Activated CD4-positive, alpha-beta T cell treated with anti-CD3 and anti-CD28 coated beads, Interleukin-2, amount 50 U/mL, for 4 hours (primary cell): ENCODE measurements at places on chromosomes 7 and 10.

DNA sequence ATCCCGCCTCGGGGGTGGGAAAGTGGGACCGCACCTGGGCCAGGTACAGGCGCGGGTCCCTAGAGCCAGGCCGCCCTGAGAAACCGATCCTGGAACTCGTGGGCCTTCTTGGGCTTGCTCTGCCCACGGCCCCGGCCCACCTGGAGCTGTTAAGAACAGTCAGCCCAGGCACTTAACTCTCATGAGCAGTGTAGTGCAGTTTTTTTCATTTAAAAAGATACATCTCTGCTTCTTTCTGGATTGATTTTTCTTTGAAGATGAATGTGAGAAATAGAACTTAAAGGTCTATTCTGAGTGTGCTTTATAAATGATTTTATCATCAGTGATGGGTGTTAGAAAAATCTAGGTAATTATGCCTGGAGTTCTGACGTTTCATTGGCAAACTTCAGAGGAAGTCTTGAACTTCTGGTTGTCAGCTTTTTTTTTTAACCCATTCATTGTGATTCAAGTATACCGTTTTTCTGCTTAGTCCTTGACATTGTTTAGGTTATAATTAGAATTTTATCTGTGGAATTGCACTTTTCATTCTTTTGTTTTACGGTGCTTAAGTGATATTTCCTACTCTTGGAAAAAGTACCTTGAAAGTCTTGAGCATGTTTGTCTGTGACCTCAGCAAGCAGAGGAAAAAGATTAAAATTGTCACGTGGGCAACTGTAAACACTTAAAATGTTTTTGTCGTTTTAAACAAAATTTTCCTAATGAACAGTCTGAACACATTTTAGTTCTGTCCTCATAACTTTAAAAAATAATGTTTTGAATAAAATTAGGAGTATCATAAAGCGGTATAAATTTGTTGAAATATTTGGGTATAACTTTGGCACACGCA, 906 bp downstream of the CDK1 start:
- DNase-seq = no peak

- no peak for DNase-seq
Observed at GRCh38 chr10:53909791-53910190, 891.2 kb downstream of the PCDH15 start.

GRCh38 chr7:104363355-104363754, 35.0 kb downstream of the LHFPL3 start:
- DNase-seq = no peak

DNA sequence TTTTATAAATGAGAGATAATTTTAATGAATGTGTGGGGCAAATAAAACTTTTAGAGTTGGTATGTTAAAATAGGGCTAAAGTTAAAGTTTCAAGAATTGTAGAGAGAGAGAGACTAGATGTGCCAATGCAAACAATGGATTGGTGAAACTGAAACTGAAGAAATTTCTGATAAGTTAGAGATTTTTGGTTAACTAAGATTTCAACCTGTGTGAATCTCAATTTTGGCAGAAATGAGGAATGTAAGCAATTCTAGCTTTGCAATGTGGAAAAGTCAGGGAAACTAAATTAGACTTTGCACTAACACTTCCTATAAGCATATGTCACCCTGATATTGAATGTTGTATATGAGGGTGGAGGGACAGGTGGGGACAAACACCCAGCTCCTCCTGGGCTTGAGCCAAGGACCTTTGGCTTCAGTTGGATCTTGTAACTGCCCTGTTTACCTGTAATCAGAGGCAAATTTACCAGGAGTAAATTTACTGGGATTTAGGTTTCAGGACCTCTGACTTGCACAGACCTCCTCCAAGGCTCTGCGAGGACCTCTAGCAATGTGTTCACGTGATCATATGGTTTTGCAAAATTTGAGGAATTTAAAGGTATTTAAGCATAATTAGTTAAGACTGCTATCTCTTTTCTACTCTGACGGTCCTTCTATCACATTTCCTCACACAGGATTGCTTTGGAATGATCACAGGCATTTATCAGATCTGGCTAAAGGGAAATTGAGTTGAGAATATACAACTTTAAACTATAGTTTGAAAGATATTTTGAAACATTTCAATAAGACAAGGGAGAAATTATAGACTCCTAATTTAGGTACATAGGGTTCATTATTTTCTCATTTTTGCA, 33.1 kb upstream of the RPA3 start:
- no peak for DNase-seq

DNA sequence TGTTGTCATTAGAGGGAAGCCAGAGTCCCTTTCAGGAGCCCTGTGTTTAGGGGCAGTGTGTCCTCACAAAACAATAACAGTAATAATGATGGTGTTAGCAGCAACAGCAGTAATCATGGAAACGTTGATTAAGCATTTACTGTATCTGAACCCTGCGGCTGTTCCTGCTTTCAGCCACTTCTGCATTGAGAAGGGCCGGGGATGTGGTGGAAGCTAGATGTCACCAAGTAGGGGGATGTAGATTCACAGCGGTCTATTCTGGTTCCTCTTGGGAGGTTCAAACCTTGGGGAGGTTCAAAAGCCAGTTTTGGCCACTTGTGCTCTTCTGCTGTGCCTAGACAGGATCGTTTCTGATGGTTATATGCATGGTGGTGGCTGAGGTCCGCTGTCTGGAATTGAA, 44.8 kb downstream of the PRPF18 start:
- no peak for DNase-seq

DNA sequence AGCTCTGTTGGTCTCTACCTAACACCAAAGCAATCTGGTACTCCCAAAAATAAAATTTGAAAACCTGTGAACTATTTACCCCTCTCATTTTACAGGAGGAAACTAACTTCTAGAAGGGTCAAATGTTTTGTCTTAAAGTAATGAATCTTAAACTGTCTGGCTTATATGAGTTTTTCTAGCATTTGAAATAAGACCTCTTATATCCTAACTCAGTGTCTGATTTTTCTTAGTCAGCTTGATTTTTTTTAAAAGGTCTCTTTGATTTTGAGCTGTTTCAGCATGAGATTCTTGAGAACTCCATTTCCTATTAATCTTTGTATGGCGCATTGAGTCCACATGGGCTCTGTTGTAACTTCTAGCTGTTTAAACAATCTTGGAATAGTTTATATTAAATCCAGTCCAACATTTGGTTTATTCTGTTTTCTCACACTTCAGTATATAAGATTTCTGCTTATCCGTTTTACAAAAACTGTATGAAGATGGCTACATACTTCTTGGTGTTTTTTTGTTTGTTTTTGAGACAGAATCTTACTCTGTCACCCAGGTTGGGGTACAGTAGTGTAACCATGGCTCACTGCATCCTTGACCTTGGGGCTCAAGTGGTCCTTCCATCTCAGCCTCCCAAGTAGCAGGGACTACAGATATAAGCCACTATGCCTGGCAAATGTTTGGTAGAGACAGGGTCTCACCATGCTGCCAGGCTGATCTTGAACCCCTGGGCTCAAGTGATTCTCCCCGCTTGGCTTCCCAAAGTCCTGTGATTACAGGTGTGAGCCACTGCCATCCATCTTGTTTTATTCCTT, 91.1 kb downstream of the PPP1R9A start:
- no peak for DNase-seq

DNA sequence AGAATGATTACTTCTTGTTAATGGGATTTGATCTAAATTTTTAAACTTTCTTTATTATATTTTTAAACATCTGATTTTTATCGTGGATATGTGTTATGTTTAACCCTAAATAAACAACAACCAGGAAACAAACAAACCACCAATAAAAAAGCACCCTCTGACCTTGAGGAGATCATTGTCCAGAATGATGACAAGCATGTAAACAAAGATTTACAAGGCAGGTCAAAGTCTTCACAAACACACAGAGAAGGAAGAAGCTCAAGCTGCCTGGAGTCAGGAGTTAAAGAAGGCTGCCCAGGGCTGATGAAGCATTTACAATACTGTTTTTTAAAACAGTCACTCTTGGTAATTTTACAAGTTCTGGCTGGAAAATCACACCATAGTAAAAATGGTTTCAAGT, 31.0 kb upstream of the EGFR start:
- no peak for DNase-seq

- no peak for DNase-seq
Observed at GRCh38 chr7:141409219-141409618, 142.0 kb upstream of the AGK start.

GRCh38 chr7:36303202-36304098, 86.2 kb upstream of the ANLN start:
- DNase-seq = no peak

DNA sequence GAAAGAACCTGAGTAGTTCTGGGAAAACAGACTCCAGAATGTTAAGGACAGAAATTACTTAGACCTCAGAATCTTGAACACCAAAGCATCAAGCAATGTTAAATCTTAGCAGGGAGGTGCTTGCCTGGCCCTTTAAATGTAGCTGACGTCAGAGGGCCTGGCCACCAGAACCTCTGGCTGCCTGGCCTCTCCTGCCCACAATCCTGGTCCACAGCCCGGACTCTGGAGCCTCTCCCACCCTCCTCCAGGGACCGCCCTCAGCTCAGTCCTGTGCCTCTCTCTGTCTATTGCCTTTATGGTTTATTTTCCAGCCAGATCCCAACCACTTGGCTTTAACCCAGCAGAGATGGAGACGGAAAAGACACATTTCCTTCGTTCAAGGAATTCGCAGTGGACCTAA, 42.2 kb upstream of the EGR2 start:
- DNase-seq = no peak

DNA sequence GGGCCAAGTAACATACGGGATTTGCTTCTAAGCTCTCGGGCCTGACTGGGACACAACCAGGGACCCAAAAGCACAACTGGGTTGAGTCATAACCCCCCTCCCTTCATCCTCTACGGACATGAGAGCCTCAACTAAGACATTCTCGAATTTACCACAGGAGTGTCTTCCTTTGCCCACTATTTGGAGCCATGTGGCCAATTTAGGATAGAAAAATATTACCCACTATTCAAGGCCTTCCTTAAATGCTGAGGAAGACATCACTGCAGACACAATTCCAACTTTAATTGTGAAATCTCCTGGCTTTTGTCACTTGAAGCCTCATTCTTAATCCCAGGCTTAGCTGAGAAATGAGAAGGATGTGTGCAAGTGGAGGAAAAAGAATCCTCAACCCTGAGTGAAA, 11.8 kb downstream of the CTBP2 start:
- DNase-seq = no peak

GRCh38 chr10:101644002-101644401, 51.0 kb downstream of the FBXW4 start:
- no peak for DNase-seq

GRCh38 chr10:3470191-3470590, 297.6 kb upstream of the PITRM1 start:
- DNase-seq = no peak

GRCh38 chr7:102273749-102274712, 12.6 kb upstream of the SH2B2 start:
- no peak for DNase-seq

GRCh38 chr10:98224509-98224908, 43.5 kb downstream of the LOXL4 start:
- no peak for DNase-seq

DNA sequence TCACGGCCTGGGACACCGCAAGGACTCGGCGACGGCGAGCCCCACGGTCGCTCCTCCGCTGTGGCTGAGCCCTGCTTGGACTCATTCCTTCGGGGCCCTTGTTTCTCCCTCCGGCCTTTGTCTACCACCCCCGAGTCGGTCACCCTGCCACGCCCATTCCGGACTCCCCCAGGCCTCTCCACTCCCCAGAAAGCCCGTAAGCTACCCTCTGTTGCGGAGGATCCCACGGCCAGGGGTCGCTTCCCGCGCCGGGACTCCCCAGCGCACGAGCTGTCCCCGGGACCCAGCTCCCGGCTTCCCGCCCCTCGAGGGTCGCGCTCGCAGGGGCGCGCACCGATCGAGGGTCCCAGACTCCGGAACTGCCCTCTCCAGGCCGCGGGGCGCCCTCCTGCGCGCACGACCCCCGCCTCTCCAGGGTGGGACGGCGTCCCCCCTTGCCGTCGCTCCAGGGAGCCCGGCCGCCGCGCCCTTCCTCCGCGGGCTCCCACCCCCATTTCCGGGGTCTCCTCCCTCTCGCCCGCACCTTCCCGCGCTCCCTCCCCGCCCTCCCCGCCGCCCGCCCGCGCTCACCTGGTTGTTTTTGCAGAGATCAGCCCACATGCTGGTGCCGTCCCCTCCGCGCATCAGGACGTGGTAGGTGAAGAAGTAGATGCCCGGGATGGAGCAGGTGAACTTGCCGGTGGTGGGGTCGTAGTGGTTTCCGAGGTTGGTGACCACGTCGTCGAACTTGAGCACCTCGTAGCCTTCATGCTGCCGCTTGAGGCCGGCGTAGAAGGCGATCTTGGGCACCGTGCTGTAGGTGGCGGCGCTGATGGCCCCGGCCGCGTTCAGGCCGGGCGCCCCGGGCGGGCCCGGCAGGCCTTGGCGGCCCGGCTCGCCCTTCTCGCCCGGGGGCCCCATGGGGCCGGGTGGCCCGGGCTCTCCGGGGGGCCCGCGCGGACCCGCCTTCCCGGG, 1.5 kb downstream of the C1QL3 start:
- no peak for DNase-seq

GRCh38 chr7:72292794-72293193, 119.3 kb downstream of the CALN1 start:
- no peak for DNase-seq

DNA sequence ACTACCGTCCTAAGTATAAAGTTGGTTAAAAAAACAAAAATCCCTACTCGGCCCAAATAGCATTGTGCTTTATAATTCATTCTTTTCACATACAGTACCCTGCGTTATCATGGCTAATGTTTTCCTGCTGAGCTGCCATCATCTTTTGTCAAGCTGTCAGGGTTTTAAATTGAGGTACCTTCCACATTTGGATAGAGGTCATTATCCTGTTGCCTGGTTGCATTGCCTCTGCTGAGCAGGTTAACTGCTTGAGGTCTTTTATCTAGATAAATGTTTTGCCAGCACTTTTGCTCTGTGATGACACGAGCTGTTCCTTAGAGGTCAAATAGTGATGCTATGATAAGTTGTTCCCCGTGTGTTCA, 94.4 kb upstream of the FZD1 start:
- DNase-seq = no peak

DNA sequence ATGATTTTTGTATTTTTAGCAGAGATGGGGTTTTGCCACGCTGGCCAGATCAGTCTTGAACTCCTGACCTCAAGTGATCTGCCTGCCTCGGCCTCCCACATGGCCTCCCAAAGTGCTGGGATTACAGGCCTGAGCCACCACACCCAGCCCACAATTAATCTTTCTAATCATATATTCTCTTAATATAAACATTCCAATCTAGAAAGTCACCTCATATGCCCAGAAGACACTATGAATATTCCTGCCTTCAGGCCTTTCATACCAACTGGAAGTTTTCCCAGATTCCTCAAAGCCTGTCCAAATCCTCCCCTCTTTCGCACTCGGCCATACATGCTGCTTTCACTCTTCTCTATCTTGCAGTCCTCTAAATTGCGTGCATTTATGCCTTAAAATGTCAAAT, 32.6 kb downstream of the PDZD8 start:
- DNase-seq = no peak
